D341Med (cell line): ENCODE measurements at places on chromosomes 7 and 10.
A peak's percentile ranks its signal among the peaks of the same experiment; 100 is the strongest.

- DNase-seq, result no peak
Measured at GRCh38 chr7:39811161-39811614, 138.9 kb upstream of the CDK13 start.

DNA sequence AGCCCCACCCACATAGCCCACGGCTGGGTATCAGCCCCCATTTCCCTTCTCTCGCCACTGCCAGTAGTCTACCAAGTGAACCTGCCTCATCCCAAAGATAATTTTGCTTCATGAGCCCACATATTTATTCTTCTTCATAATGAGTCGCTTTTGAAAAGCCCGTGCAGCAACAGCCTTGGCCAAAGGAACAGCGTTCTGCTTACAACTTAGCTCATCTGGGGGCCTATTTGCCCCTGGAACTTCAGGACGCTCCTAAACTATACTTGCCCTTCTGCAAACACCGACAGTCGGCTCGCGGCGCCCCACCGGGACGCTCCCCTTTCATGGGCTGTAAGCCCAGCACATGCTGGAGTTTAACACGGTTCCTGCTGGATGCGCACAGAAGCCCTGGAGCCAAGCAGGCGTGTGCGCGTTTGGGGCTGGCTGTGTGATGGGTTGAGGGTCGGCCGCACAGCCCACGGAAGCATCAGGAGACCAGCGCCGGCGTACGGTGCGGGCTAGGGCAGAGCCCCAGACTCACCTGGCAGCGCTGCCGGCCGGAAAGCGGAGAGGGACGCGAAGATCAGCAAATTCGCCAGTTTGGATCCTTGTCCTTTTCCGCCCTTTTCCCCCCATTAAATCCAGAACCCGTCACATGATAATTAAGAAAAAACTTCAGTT is 370 bp downstream of the TMEM60 start:
- peak; percentile 72 for DNase-seq

DNA sequence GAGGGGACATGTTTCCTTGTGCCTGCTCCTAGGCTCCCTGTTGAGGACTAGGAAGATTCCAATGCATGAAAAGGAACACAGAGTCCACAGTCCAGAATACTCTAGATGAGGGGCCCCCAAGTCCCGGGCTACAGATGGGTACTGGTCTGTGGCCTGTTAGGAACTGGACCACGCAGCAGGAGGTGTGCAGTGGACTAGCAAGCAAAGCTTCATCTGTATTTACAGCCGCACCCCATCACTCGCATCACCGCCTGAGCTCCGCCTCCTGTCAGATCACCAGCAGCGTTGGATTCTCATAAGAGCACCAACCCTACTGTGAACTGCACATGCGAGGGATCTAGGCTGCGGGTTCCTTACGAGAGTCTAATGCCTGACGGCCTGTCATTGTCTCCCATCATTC is 233.0 kb upstream of the MKLN1 start:
- DNase-seq, result no peak

DNA sequence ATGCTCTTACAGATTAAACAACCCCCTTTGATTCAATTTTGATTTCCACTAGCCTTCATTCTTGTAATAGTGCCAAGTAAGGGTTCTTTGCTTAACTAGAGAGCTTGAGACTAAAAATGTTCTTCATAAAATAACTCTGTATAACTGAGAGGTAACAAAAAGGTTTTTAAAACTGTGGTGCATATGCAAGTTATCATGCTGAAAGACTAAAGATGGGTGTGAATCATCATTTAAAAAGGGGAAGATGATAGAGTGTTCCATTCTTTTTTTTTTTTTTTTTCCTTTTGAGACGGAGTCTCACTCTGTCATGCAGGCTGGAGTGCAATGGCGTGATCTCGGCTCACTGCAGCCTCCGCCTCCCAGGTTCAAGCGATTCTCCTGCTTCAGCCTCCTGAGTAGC is 11.1 kb downstream of the MDFIC start:
- DNase-seq, result no peak

DNA sequence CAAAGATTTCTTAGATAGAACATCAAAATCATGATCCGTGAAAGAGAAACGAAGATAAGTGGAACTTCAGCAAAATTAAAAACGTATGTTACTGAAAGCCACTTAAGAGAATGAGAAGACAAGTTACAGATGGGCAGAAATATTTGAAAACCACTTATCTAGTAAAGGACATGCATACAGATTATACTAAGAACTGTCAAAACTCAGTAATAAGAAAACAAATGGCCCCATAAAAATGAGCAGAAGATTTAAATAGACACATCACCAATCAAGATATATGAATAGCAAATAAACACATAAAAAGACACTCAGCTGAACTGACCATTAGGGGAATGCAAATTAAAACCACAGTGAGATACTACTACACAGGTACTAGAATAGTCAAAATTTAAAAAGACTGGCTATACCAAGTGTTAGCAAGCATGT is 343.7 kb downstream of the PTEN start:
- DNase-seq, result no peak

GRCh38 chr7:17912536-17913235 is 27.6 kb downstream of the SNX13 start:
- DNase-seq, result peak; percentile 14

GRCh38 chr7:37635346-37635745 is 48.2 kb upstream of the GPR141 start:
- no peak for DNase-seq

GRCh38 chr7:101128040-101128834 is 1.3 kb downstream of the SERPINE1 start:
- no peak for DNase-seq

DNA sequence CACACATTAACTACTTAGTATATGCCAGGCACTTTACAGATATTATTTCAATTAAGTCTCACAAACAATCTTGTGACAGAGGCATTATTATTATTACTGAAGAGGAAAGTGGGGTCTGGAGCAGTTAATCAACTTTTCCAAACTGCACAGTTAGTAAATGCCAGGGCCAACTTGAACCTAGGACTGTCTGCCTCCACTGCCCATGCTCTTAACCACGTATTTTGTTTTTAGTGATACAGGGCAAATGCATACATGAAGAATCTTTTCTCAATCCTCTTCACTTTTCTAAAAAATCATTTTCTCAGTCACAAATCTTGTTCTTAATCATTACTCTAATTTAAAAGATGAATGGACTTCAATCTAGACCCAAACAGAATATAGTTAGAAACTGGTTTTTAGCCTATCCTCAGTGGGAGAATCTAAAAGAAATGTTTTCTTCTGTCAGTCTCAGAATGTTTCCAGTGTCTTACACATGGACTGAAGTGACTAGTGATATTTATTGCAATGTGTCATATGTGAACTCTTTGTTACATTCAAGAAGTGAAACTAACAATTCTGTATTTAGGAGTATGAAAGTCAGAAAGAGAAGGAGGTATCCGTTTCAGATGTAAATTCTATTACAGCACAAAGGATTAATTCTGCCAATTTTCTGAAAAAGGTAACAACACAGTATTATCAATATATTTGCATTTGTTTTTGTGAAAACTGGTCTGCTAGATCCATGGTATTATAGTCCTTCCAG is 55.5 kb upstream of the CCNJ start:
- DNase-seq, result no peak
